ENCODE measurements at places on chromosomes 16 and 17.

DNA sequence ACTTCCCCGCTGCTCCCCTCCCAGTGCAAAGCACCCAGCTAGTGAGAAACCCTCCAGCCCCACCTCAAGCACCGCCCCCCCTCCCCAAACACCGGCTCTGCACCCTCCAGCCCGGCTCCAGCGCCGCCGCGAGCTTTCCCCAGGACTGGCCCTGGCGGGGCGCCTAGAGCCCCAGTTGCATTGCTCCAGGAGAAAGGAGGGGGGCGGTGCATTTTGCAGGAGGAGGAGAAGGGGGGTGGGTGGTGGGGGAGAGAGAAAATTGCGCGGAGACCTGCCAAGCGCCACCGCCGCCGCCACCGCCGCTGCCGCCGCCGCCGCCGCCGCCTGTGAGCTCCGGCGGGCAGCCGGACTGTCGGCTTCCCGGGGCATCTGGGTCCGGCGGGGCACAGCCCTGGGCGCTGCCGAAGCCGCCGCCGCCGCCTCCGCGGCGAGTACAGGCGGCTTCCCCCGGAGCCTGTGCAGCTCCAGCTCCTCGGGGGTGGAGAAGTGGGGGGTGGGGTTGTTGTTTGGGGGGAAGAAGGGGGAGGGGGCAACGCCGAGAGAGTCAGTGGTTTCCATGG, 333 bp upstream of the NOG start:
- no peak for DNase-seq

DNA sequence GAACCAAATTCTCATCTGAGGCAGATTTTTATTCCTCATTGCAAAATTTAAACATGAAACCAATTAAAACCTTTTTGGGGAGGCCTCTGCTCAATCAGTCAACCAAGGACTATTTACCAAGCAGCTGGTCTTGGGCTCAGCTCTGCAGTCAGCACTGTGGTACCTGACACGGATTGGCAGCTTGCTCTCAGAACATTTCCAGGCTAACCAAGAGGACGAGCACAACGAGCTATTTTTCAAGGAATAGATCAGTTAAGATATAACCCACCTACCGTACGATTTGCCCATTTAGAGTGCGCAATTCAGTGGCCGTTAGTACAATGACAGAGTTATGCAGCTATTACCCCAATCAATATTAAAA, 26.4 kb upstream of the KLHDC4 start:
- DNase-seq = no peak

DNA sequence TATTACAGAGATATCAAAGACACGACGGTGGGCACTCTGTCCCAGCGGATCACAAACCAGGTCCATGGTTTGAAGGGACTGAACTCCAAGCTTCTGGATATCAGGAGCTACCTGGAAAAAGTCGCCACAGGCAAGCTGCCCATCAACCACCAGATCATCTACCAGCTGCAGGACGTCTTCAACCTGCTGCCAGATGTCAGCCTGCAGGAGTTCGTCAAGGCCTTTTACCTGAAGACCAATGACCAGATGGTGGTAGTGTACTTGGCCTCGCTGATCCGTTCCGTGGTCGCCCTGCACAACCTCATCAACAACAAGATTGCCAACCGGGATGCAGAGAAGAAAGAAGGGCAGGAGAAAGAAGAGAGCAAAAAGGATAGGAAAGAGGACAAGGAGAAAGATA, 8.7 kb downstream of the PSMD7 start:
- no peak for DNase-seq

DNA sequence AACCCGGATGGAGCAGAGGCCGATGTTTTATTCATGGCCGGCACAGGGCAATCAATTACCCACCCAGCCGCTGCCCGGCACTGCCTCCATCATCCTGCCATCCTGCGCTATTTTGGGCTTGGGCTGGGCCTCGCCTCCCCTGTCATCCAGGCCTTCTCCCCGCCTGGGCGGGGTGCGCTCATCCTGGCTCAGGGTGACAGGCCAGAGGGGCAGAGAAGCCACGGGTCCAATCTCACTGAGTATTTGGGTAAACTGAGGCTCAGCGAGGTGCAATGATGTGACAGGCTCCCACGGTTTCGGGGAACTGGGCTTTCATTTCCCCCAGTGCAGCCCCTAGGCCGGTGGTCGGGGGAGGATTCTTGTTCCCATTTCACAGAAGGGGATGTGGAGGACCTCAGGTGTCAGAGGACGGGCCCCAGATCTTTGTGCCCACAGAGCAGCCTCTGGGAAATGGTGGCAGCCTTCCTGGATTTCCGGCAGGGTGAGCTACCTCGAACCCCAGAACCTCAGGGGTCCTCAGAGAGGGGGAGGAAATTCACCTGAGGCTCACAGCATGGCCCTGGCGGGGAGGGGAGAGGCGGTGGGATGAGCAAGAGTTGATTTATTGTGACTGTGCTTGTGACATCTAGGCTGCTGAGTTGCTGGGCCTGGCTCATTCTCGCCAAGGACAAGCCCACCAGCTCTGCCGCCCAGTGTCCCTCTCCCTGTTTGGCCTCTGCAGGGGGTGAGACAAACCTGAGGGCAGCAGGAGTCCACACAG, 23.8 kb upstream of the KCNJ12 start:
- DNase-seq = no peak

DNA sequence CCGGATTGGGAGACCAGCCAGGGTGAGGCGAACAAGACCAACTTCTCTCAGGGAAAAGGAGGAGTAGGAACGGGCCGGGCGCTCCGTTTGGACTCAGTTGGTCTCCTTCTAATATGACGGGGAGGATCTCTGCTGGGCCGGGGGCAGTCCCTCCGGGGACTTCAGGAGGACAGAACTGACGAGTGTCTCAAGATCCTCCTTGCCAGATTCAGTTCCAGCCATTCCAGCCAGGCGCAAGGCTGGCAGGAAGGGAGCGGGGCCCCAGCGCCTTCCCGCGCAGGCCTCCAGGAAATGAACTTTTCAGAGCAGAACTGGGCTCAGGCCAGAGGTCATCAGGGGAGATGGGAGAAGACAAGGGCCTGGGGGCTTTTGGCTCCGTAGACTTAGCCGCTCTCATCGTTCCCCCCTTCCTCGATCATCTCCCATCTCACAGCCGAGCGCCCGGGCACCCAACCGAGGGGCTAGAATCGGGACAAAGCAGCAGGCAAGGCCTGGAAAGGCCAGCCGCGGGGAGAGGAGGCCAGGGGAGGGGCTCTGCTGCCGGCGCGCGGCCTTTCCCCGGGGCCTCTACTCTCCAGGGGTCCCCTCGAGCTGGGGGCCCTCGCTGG, 1.6 kb downstream of the ZNF423 start:
- DNase-seq = no peak

- DNase-seq = no peak
These were observed 378.3 kb downstream of the CPPED1 start for GRCh38 chr16:12425134-12425941.

GRCh38 chr17:42702446-42702845, 20.1 kb downstream of the CNTNAP1 start:
- DNase-seq = no peak

DNA sequence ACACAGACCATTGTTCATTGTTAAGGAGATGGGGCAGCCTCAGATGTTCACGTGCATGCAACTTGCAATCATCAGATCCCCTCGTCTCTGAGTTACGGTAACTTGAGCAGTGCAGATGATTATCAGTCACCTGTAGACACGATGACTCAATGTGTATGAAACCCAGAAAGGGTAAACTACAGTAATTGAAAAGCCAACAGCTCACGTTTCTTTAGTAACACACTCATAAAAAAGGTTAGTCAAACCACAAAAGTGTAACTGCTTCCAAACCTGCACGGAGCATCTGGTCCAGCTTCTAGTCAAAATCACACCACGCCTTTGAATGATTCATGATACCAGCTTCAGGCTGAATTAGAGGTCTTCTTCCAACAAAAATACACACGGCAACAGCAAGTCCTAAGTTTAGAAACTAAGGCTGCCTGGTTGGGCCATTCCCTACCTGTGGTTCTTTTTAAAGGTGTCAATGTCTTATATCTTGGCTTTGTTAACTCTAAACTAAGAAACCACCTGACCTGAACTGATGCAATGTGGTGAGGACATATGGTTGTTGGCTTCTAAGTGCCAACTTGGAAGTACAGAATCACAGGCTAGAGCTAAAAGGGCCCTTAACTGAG, 32.3 kb downstream of the GRB7 start:
- no peak for DNase-seq

DNA sequence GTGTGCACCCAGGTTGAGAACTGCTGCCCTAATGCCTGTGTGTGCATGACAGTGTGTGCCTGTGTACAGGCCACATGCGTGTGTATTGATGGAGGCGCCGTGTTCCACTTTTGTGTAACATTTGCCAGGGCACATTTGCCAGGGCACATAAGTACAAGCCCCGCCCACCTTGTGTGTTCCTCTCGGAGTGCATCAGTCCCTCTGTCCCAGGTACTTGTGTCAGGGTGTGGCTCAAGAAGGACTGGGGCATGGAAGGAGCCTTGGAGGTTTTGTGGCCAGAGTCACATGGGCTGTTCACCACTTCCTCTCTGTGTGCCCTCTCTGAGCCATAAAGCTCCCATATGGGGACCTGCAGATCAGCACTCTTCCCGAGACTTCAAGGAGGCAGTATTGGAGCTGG, 73.9 kb downstream of the MRM1 start:
- DNase-seq = no peak

- DNase-seq = no peak
These were observed 54.7 kb upstream of the ZNF423 start for GRCh38 chr16:49910541-49911071.

GRCh38 chr16:10805334-10805733, 13.3 kb downstream of the TVP23A start:
- DNase-seq = no peak

DNA sequence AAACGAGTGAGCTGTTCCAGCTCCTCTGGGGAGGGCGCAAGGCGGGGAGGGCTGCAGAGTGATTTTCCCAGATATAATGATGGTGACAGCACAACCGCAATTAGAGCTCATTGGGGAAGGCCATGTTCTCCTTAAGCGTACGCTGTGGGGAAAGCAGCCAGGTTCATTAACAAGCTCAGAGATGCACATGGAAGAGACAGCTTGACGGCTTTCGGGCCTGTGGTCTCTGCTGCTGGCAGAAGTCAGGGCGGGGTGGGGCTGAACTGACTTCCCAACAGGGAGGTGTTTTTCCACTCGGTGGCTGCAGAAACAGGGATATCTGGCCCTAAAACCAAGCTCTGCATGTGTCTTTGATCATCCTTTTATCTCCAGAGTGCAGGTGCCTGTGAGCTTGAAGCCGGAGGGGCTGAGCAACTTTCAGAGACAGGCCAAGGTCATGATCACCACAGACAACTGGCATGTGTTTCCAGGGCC, 24.0 kb upstream of the CACNG1 start:
- no peak for DNase-seq

DNA sequence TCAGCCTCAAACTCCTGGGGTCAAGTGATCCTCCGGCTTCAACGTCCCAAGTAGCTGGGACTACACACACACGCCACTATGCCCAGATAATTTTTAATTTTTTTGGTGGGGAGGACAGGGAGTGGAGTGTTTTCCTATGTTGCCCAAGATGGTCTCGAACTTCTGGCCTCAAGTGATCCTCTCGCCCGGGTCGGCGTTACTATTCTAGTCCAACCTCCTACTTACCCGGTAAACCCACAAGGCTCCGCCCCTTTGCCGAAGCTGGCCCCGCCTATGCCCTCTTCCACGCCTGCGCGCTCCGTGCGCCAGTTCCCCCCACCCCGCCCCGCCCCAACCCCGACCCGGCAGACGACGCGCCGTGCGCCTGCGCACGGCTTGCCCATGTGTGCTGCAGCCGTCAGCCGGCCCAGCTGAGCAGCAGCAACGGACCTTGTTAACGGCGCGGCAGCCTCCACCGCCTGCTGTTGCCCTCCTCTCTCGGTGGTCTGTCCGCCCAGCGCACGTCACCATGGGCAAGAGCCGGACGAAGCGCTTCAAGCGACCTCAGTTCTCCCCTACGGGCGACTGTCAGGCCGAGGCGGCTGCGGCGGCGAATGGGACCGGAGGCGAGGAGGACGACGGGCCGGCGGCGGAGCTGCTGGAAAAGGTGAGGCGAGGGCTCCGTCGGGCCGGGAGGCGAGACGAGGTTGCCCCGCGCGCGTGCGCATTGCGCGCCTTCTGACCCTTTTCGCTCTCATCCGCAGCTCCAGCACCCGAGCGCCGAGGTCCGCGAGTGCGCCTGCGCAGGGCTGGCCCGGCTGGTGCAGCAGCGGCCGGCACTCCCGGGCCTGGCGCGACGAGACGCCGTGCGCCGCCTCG, at the start of gene HEATR3:
Gene HEATR3, plus strand, starts transcription at position 347 of the 858 bp plus-strand sequence. Its CDS starts 162 bp downstream, at position 509.
- peak; percentile 96 for DNase-seq

- DNase-seq = no peak
These were observed 343.7 kb downstream of the CPPED1 start for GRCh38 chr16:12460064-12460392.

- DNase-seq = no peak
These were observed 81.7 kb downstream of the MRM3 start for GRCh38 chr17:863880-864279.

DNA sequence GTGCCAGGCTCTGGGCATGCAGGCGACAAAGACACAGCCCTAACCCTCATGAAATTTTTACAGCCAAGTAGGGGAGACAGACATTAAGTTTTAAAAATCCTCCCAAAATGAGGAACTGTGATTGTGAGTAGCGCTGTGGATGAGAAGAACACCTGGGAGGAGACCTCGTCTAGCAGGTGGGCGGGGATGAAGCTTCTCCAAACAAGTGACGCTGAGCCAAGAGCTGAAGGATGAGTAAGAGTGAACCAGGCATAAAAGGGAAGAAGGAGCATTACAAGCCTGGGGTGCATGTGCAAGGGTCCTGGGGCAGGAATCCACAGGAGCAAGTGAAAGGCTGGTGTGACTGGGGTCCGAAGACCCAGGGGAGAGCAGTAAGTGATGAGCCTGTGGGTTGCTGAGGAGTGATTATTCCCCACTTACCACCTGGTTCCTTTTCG, 149.4 kb upstream of the HS3ST2 start:
- peak; percentile 62 for DNase-seq

DNA sequence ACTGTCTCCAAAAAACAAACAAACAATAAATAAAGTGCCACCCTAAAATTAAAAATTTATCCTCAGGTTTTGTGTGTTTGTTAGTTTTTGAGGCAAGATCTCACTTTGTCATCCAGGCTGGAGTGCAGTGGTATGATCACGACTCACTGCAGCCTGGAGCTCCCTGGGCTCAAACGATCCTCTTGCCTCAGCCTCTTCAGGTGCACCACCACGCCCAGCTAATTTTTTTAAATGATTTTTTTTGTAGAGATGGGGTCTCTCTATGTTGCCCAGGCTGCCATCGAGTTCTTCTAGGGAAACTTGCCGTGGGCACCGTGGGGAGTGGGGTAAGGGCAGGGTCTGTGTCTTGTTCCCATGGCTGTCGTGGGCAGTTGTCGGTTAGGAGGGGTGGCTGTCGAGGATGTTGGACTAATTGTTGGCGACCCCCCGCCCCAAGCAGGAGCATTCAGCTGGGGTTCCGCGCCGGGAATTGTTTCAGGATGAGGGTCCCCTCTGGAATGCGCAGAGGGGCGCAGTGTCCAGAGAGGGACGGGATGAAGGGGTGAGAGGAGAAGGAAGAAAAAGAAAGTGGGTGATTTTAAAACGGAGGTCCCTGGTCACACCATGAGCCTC, 1.1 kb upstream of the RNF213 start:
- no peak for DNase-seq

- peak; percentile 58 for DNase-seq
These were observed 242.4 kb downstream of the C16orf95 start for GRCh38 chr16:87074641-87075318.

GRCh38 chr17:82316651-82317393, 586 bp downstream of the CD7 start:
- DNase-seq = no peak
